Inflammatory macrophage treated with lipopolysaccharide for 1 hour (primary cell): ENCODE measurements at places on chromosomes 4 and X.

DNA sequence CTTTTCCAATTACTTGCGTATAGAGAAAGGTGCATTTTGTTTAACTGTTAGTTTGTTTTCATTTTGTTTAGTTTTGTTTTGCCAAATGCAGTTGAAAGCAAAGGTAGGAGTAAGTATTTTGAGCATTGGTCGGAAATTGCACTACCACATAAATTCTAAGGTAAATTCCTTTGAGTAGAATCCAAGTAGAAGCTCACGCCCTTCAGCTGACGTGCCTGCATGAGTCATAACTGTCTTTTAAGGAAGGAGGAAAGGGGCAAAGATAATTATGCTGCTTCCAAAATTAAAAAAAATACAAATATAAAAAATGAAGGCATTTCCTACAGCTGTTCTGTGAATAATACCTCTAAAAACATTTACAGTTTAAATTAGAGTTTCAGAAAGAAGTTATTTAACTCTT is 110.2 kb upstream of the MYOZ2 start:
- DNase-seq, result peak; percentile 81

GRCh38 chr4:154471526-154472331 is 19.9 kb downstream of the DCHS2 start:
- DNase-seq, result no peak

DNA sequence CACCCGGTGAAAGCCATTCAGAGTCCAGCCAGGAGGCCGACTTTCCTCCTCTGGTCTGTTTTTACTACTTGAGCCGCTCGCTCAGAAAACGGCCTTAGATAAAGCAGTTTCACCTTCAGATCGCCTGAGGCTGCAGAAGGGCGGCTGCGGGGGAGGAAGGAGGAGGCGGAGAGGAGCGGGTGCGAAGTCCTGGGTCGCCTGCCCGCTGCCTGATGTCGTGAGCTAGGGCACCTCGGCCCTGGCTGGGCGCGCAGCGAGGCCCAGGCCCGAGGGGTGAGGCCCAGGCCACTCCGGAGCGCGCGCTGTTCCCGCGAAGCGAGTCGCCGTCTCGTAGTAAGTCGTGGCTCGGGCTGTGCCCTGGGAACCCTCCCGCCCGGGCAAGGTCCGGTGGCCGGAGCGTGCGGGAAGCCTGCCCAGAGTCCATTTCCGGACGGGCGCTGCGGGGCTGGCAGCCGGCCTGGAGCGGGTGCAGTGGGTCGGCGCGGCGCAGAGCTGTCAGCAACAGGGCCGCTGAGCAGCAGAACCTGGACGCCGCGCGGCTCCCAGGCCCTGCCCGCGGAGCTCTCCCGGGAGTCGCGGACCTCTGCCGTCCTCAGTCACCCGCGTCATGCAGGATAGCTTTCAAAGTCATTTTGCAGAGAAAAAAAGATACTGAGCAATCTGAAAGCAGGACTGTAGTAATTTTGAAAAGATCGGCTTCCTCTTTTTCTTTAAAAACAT is 18.6 kb downstream of the TRIM2 start:
- DNase-seq, result peak; percentile 8

DNA sequence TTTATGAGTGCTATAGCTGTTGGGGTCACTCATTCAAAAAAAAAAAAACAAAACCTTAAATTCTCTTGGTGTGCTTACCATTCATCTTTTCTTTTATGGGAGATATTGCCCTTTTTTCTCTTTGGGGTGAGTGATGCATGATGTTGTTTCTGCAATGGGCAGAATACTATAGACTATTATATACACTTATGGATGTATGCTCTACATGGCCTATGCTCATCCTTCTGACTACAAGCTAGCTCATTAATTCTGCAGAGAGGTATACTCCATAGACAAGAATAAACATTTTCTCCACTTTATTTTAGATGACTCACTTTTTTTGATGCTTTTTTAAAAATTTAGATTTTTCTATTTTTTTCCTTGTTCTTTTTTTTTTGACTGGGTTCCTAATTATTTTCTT is 160.3 kb upstream of the ANK2 start:
- no peak for DNase-seq

GRCh38 chr4:25370242-25370641 is 6.8 kb upstream of the ANAPC4 start:
- DNase-seq, result no peak

DNA sequence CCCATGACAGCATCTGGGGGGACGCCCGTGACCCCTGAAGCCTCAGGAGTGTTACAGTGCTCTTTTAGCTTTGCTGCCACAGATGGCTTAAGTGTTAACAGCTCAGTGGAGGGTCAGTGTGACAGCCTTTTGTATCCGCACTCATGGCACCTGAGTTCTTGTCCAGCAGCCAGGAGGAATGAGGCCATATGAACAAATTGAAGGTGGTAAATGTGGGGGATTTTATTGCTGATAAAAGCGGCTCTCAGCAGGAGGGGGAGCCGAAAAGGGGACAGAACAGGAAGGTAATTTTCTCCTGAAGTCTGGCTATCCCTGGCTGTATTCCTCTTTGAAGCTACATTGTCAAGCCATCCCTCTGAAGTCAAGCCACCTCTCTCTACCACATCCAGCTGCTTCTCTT is 441.0 kb downstream of the RAPGEF2 start:
- no peak for DNase-seq

DNA sequence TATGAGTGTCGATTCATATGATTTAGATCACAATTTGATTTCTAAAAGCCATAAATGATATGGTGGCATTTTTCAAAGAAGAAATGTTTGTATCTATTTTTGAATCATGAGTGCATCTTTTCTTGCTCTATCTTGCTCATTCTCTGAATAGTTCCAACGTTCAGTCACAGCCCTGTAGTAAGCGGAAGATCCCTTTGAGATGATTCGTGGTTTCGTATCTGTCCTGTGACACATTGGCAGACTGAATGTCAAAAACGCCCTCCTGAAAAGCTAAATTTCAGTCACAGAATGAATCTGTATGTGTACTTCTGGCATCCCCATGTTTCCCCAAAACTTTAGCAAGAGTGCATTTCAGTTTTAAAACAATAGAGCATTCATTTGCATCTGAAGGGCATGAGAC is 1066.9 kb upstream of the TENM3 start:
- no peak for DNase-seq

- peak; percentile 38 for DNase-seq
Measured at GRCh38 chrX:23737413-23737812, 5.7 kb downstream of the ACOT9 start.

DNA sequence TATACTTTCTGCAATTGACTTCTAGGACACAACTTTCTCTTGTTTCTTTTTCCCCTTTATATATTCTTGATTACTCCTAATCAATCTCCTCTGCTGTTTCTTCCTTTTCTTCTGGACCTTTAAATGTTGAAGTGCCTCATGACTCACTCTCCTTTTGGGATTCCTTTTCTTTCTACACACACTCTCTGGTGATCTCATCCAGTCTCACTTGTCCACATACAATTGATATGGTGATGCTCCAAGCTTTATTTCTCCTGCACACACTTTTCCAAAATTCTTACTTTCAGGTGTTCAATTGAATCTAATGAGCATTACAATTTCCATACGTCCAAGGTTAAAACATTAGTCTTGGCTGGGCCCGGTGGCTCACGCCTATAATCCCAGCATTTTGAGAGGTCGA is 794.8 kb upstream of the EPHA5 start:
- DNase-seq, result no peak

GRCh38 chrX:10206317-10206716 is 49.5 kb downstream of the CLCN4 start:
- DNase-seq, result no peak

- no peak for DNase-seq
Measured at GRCh38 chrX:132271311-132271778, 52.1 kb upstream of the RAP2C start.

GRCh38 chr4:72714482-72715279 is 145.7 kb upstream of the ADAMTS3 start:
- DNase-seq, result no peak

DNA sequence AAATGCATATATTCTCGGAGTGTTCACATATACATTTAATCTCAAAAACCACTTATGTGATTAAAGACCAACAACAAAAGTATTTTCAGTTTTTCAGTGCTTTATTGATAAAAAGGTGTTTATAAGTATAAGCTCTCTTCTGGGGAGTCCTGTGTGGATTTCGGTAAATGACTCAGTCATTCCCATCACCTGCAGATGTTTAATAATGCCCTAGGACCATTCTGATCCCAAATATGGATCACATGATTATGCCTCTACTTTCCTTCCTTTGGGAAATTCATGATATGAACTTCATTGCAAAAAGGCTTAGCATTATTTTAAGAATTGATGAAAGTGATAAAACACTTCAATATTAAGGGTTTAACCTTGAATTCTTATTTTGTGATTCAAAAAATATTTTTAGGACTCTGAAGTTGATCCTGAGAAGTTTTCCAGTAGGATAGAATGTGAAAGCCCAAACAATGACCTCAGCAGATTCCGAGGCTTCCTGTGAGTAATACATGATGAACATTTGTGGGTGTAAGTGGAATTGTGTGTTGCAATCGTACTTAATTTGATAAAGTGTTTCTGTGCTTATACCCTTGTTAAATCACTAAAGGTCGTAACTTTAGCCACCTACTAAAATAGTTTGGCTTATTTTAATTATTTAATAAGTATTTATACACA is 40.2 kb downstream of the ATP10D start:
- DNase-seq, result peak; percentile 25

- peak; percentile 75 for DNase-seq
Measured at GRCh38 chrX:119516157-119516702, 48.0 kb downstream of the SLC25A5 start.

DNA sequence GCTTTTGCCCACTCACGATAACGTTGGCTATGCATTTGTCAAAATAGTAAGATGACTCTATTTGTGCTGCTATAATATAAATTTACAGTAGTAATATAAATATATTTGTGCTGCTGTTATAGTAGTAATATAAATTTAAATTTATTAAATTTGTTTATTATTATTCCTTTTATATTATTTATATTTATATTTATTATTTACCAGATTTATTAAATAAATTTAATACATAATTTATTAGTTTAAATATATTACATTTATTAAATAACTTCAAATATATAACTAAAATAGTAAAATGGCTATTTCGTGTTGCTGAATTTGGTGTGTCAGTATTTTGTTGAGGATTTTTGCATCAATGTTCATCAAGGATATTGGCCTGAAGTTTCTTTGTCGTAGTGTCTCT is 246.5 kb upstream of the FGF16 start:
- no peak for DNase-seq

DNA sequence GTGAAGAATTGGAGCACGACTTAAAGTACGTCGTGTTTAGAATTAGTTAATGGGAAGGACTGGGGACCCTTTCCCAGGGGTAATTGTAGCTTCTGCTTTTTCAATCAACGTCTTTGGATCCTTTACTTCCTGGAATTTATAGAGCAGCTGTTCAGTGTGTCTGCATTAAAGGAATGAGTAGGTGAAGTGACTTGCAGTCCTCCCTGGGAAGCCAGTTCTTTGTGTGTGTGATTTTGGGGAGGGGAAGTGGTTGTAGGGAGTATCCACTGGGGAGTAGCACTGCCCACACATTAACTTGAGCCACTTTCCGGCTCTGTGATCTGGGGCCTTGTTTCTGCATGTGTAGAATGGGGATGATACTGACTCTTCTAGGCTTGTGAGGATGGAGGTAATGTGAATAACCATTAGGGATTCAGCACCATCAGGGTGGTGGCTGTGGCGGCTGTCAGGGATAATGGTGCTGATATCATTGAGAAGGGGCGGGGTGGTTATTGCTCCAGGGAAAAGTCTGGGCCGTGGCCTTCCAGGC is 54.7 kb downstream of the TMEM131L start:
- peak; percentile 60 for DNase-seq

DNA sequence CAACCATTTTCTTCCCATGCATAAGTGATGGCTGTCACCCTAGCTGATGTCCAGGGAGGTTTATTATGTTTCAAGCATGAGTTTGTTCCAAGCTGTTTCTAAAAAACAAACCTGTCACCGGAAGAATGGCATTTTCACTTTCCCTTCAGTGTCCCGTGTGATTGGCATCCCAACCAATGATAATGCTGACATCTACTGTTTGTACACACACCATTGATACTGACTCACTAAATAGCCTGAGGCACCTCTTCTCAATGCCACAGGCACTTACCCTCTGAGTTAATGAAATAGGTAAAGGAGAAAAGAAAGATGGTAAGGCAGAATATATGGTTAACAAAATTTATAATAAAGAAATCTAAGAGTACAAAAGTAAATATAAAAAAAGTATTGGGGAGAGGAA is 23.1 kb upstream of the VCX2 start:
- DNase-seq, result no peak

DNA sequence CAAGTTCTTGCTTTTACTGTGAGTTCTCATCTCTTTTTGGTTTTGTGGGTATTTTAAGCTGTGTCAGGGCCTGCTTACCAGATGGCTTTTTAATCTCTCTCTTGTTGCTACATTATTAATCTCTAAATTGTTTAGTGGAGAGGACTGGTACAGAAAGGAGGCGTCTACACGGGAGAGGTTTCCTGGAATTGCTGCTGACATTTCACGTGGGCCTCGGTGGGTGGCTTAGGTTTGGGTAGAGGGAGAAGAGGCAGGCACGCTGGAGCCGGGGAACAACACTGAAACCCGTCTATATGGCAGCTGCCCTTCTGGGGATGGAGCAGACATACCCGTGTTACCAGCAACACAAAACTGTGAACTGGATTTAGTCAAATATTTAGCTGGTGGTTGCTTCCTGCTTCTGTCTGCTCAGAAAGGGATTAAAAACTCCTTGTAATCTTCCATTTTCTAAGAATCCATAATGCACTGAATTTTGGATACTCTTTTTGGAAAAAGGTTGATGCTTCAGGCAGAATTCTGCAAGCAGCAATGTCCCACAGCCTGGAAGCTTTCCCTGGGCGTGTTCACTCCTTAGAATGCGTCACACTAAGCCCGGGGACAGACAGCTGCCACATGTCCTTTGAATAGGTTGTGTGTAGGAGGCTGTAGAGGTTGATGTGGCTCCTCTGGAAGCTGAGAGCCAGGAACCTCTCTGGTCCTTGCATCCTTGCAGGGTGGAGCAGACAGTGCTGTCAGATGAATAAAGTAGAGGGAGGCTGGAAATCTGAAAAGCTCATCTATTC is 199.8 kb upstream of the GATB start:
- DNase-seq, result no peak

DNA sequence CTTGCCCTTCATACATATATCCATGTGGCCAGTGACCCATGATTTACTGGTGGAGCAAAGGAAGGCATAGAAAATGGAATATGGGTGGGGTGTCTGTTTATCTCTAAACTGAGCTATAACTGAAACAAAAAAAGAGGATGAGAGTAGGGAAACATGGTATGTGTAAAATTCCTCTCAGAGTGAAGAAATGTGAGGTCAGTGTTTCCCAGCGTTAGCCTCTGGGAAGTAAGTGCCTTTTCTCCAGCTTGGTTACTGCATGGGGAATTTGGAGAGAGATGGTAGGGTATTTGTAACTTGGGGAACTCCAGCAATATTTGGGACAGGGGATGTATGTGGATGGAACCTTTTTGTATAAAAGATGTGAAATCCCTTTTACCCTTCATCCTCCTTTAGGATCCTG is 89.4 kb downstream of the AFF1 start:
- peak; percentile 65 for DNase-seq

GRCh38 chrX:95885074-95885473 is 799.6 kb upstream of the DIAPH2 start:
- no peak for DNase-seq

GRCh38 chr4:81062001-81062400 is 31.5 kb downstream of the BMP3 start:
- no peak for DNase-seq

GRCh38 chrX:79708581-79708980 is 306.0 kb upstream of the TBX22 start:
- no peak for DNase-seq
